ENCODE measurements at places on chromosomes 13 and 19. TPM values are rescaled to one million over a fixed set of nuclear protein-coding genes. Genes with fewer than 3 reads are reported as not detected.
A peak's percentile ranks its signal among the peaks of the same experiment; 100 is the strongest.

DNA sequence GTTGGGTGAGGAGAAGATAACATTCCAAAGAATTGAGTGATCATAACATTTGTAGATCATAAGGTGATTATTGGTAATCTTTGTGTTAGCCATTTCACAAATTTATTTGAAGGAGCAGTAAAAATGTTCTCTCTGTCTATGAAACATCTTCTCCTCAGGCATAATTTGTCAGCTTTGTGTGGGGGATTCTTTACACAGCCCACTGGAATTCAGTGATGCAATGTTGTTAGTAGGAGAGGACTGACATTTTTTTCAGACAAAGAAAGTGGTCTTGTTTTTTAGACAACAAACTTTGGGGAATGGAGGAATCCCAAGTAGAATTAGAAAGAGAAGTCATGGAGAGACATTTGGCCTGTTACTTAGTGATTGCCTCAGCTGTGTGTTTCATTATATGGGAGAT is 100.3 kb downstream of the ITGBL1 start:
- no peak for DNase-seq

LYPD3 gene
- 0.67 TPM for total RNA-seq

- DNase-seq, result no peak
These were observed 8.1 kb downstream of the PTPRS start for GRCh38 chr19:5332501-5332900.

GRCh38 chr19:56681702-56682101 is 10.1 kb upstream of the ZNF835 start:
- no peak for DNase-seq

DNA sequence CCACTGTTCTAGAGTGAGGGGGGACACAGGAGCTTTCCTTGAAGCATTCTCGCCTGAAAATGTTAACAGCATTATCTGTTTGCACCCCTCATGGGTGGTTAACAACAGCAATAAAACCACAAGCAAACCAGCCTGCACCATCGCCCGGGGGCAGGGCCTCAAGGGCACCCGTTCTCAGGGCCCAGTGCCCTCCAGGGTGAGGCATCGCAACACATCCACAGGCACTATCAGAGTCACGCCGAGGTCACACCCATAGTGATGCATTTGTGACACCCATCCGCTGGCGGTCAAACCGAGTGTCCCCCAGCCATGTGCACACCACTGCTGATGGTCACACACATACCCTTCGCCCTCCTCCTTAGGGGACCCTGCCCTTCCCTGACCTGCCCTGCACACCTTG is 4.6 kb downstream of the FUT5 start:
- no peak for DNase-seq

KIR3DL1 gene
- not detected for total RNA-seq

DNA sequence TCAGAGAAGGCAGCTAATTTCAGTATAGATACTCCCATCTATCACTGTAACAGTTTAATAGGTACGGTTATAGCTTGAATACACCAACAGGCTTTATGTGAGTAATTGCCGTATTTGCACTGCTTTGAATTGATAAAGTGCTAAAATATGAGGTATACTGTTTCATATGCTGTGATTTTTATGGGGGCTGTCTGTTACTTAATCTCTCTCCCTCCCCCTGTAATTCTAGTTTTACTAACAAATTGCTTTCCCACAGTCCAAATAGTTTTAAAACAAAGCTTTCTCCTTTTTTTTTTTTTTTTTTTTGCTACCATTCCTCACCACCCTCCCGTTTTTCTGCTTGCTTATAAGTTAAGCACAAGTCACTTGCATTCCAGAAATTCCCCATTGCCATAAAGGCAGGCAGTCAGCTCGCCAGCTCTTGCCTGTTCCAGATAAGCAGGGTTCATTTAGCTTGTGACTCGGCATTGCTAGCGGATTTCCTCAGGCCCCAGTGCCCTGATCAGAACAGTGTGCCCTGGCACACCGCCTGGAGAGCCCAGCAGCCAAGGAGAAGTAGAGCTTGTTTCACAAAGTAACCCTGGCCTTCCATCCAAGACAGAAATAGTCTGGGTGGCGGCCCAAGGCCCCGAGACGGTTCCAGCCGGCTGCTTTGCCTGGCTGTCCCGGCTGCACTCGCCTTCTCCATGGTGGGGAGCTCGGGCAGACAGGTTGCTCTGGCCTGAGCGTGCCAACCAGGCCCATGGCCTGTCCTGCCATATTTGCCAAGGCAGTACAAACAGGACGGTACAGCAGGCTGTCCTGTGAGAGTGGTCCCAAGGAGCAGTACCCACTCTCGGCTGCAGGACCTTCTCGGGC is 43.5 kb upstream of the NPAS1 start:
- peak; percentile 85 for DNase-seq

KIR3DL2 gene
- total RNA-seq, result not detected
